ENCODE measurements at places on chromosomes 5 and 9.
A peak's percentile ranks its signal among the peaks of the same experiment; 100 is the strongest.

GRCh38 chr9:18385696-18386490 lies 88.1 kb upstream of the ADAMTSL1 start:
- DNase-seq, result no peak

GRCh38 chr5:114335391-114335790 lies 26.5 kb upstream of the KCNN2 start:
- DNase-seq, result no peak

DNA sequence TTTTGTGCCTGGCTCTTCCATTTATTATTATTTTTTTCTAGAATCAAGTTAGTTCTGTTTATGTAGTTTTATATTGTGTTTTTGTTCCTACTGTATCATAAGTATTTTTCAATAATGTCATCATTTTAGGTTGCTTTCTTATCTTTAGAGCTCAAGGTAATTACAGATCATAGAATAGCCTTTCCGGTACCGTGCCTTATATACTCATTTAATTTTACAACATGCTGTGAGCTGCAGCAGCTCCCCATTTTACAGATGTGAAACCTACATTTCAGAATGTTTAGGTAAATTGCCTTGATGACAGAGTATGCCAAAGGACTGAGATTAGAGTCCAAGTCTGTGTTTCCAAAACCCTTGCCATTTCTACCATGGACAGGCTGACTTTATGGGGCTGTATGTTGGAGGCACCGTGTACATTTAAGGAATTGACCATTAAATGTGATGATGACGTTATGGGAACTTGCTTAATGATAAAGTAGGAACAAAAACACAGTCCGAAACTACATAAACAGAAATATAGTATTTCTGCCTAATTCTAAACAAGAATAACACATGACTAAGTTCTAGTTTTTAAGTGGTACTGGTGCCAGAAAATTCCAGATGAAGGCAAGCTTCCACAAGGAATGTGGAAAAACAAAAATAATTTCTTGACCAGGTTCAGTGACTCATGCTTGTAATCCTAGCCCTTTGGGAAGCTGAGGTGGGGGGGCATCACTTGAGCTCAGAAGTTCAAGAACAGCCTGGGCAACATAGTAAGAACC lies 97.7 kb downstream of the IQGAP2 start:
- DNase-seq, result peak; percentile 56

DNA sequence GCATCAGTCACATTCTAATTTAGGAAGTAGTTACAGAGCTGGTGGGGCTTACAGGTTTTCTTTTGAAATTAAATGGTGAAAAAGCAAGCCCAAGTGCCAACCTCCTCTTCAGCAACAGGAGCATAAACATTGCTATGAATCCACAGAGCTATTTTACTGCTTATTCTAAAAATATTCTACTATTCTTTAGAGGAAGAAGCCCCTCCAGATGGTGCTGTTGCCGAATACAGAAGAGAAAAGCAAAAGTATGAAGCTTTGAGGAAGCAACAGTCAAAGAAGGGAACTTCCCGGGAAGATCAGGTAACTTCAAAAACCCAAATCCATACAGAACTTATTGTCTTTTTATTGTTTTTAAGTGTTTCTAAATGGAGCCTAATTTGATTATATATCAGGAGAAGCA lies 202.8 kb downstream of the CWC27 start:
- peak; percentile 64 for DNase-seq

DNA sequence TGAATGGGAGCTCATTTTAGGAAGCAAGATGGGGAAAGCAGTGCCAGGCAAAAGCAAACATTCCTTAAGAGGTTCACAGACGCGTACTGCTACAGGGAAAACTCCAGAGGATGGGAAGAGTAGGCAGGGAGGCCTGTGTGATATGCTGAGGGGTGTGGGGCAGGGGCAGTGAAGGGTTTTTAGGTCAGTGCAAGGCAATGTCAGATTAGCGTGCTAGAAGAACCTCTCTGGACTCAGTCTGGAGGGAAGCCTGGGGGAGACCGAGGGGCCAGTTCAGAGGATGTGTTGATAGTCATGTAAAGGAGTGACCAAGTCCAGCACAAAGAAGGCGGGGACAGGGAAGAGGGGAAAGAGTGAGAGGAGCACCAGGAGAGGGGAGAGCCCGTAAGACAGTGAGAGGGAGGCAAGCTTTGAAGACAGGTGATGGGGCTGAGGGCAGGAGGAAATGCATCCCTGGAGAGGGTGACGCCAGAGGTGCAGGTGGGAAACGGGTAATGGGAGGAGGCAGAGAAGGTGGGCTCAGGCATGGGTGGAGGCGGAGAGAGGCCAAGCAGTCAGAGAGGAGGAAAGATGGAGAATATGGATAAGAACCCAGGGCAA lies 134.5 kb downstream of the MTX3 start:
- no peak for DNase-seq

DNA sequence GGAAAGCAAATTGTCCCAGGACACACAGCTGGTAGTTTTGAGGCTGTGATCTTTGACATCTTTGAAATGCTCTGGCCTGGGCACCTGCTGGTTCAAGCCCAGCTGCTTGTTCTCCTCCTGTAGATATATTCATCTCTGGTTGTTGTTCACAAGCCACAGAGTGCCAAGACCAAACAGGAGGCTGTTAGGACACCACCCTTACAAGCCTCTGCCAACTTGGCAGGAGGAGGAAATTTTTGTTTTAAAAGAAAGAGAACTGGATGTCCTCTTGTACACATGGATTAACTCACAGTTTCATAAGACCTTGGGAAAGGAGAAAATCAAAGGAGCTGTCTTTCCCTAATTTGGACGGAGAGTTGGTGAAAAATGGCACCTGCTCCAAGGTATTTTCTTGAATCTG lies 8.5 kb upstream of the ZFP62 start:
- peak; percentile 39 for DNase-seq

- no peak for DNase-seq
Observed at GRCh38 chr5:147925020-147925419, 18.7 kb upstream of the C5orf46 start.

- no peak for DNase-seq
Observed at GRCh38 chr9:94934816-94935328, 208.4 kb downstream of the AOPEP start.

- DNase-seq, result peak; percentile 35
Observed at GRCh38 chr9:85425153-85425611, 316.6 kb downstream of the AGTPBP1 start.

DNA sequence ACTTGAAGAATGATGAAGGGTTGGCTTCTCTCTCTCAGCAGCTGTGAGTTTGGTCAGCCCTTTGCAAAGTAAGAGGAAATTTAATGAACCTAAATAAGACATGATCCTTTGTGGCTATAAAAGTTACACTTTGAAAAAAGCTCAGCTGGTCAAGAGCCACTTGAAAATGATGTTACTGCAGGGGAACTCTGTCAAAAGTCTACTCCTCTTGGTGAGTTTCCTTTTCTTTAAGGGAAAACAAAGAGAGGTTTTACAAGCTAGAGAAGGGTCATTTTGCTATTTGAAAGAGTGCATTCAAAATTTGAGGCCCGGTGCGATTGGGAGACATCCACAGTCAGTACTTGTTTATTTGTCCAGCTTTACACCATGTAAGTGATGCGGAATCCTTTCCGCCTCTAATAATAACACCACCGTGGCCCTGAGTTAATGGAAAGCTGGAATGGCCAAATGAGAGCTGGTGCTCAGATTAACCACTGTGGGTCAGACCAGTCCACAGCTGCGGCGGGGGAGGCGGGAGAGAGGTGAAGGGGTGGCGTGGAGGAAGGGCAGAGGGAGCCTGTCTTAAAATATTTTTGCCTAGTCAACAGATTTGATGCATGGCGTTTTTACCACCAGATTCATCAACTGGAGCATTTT lies 404.0 kb downstream of the TLE4 start:
- DNase-seq, result no peak

DNA sequence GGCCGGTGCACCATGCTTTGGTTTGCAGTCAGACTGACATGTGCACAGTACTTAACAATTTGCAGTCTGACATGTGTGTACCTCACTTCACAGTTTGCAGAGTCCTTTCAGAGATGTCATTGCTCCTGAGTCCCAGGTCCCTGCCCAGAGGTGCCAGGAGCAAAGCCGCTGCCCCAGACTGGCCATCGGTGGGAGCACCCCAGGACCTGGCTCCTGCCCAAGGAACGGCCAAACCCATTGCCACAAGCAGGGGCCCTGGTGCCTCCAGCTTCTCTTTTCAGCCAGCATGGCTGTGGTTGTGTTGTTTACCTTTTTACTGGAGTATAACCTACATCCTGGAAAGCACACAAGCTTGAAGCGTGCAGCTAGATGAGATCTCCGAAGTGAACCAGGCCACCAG lies 28.6 kb downstream of the RASGEF1C start:
- no peak for DNase-seq

GRCh38 chr9:109585796-109586195 lies 87.7 kb upstream of the PTPN3 start:
- DNase-seq, result no peak

DNA sequence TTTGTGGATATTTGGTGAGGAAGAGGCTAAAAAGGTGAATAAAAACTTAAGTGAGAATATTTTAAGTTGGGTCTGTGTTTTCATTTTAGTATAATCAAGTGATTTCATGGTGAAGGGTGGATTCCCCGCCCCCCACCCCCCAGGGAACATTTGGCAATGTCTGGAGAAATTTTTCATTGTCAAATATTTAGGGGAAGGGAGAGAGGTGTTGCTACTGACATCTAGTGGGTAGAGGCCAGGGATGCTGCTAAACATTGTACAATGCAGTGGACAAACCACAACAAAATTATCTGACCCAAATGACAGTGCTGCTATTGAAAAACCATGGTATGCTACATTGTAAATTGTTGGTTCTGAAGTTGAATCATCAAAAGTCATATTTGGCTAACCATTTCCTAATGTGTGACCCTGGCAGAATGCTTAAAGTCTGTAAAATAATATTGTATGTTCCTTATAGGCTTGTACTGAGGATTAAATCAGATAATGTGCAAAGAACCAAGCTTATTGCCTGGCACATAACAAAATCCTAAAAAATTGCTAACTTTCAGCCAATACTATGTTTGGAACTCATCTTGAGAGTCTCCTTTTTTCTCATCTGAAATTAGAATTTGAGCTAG lies 5.6 kb downstream of the C5orf24 start:
- DNase-seq, result peak; percentile 61

DNA sequence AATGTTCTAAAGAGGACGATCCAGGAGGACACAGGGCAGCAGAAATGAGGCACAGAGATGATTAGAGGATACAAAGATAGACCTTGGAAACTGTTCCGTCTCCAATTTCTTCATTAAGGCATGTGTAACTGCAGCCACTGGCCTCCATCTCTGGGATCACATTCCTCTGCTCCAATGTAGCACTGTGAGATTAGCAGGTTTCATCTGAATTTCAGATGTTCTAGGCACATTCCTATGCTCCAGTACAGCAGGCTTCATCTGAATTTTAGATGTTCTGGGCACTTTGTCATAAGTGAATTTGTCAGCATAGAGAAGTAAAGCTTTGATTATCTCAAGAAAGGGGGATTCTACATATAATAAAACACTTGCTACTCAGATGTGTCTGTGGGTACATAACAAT lies 671.4 kb downstream of the MTRR start:
- DNase-seq, result no peak

DNA sequence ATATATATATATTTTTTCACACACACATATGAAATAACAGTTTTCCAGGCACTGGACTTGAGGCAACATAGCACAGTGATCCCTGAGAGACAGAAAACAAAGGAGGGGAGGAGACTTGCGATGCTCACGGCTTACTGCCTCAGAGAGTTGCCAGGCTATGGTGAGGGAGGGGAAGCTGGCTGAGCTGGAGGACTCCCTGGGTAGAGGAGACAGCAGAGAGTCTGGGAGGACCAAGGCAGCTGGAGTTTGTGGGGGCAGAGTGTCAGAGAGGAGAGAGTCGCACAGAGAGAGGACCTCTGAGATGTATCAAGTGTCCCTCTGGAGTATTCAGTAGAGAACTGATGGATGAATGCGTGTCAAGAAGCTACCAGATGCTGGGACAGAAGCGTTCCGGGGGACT lies 23.1 kb upstream of the QSOX2 start:
- DNase-seq, result no peak

DNA sequence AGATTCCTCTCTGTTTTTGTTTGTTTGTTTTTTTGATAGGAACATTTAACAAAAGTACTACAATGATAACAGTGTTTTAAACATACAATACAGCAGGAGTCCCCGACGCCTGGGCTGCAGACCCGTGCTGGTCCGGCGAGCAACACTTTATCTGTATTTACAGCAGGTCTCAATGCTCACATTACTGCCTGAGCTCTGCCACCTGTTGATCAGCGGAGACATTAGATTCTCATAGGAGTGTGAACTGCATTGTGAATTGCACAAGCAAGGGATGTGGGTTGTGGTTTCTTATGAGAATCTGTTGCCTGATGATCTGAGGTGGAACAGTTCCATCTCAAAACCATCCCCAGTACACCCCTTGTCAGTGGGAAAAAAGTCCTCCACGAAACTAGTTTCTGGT lies 1068.5 kb upstream of the CDH10 start:
- no peak for DNase-seq

DNA sequence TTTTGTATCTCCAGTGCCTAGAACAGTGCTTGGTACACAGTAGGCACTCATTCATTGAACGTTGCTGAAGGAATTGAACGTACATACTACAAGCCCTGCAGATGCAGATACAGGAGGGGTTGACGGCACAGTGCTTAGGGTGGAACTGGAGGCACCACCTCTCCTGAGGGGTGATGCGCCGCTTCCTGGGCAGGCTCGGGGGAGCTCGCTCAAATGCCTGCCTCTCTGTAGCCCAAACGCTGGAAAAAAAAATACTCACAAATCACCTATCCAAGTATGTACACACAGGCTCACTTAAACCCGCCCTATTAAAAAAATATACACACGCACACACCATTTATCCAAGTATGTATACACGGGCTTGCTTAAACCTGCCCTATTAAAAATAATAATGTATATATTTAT lies 536 bp upstream of the COMMD10 start:
- peak; percentile 30 for DNase-seq

DNA sequence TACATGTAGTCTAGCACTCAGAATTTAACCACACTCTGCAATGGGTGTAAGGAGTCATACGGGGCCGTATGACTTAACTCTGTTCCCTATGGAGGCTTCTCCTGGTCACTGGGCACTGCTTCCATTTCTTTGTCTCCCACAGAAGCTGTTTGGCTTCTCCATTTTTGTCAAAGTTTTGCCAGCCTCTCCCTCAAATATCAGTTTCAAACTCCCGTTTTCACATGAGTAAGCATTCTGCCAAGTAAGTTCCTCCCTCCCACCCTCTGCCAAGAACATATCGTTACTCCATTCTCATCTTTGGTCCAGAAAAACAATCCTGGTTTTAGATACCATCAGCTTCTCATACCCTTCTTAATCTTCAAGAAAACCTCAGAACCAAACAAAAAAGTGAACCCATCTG lies 6.1 kb downstream of the AFAP1L1 start:
- DNase-seq, result peak; percentile 41

DNA sequence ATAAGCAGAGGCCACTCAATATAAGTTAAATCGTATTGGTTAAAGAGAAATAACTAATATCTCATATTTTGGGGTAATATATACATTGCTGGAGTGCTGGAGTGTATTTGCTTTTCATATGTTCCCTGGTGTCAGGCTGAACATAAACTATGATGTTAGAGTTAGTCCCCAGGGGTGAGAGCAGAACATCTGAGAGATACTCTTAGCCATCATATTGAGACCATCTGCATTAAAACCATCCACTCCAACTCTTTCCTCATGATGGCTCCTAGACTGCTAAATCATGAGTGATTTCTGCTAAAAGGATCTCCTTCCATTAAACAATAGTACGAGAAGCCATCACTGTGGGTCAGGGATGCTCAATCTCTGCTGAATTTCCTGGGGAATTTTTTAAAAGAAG lies 436.2 kb downstream of the DTWD2 start:
- no peak for DNase-seq

All from fibroblast of the aortic adventitia (primary cell).